ENCODE measurements at places on chromosomes 7 and 10.

- no peak for DNase-seq
These were observed 3.2 kb upstream of the LYZL1 start for GRCh38 chr10:29285624-29286051.

- DNase-seq, result no peak
These were observed 16.6 kb downstream of the ZNF777 start for GRCh38 chr7:149444287-149444686.

- DNase-seq, result no peak
These were observed 334.2 kb downstream of the ABCA13 start for GRCh38 chr7:48505466-48505865.

GRCh38 chr7:36305648-36306047 lies 84.0 kb upstream of the ANLN start:
- DNase-seq, result no peak

GRCh38 chr10:124665980-124666379 lies 78.2 kb downstream of the FAM53B start:
- peak; percentile 25 for DNase-seq

- no peak for DNase-seq
These were observed 100.0 kb upstream of the AGK start for GRCh38 chr7:141451232-141451631.

- no peak for DNase-seq
These were observed 3.6 kb downstream of the SEC23IP start for GRCh38 chr10:119896061-119896655.

DNA sequence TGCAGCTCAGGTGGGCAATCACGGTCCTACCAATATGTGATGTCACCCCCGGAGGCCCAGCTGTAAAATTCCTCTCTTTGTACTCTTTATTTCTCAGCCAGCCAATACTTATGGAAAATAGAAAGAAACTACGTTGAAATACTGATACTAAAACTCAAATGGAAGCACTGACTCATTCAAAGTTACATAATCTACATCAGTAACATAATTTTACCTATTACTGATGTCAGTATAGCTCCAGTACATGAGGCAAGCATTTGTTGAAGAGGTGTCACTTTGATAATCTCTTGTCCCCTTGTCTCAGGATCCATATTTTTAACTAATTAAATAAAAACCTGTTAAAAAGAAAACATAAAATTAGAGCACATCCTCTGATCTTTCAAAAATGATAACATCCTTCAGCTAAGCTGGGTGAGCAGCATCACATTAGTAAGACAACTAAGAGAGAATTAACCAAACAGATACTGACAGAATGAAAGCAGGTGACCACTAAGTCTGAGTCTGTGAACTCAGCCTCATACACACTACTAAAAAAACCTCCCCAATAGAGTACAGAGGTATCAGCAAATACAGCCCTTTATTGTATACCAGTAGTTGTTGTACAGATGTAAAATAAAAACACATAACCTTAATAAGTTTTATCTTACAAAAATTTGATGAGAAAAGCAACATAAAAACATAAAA lies 17.6 kb downstream of the SLC25A40 start:
- no peak for DNase-seq

GRCh38 chr7:151671514-151671913 lies 151.8 kb upstream of the RHEB start:
- no peak for DNase-seq

DNA sequence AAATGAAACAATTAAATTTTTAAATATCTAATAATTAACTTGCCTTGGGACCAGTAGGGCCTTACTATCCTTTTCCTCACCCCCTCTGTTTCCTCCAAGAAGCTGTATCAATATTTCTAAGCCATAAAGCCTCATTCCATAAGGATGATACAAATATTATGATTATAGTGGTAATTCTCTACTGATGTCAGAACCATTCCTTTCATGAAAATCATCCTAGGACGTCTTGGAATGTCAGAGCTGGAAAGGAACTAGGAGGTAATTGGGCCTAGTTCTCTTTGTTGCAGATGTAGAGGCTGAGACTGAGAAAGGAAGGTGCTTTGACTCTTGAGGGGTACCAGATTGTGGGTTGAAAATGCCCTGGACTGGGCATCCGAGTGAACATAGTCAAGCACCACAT lies 766.7 kb upstream of the GHITM start:
- no peak for DNase-seq

DNA sequence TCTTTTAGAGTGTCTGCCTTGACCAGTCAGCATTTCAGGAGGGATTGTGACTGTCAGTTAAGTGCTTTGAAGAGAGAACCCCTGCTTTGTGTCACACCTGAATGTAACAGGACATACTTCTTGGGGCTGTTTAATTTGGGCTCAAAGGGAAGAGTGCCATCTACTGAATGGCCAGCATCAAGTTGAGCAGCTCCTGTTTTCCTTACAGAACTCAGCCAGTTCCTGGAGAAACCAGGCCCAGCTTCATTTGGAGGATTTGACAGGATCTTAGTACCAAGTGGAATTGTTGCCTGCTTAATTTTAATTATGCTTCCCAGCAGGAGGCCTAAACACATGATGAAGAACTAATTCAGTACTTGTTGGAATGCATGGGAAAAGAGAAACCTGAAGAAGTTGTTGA lies 8.3 kb downstream of the ADD3 start:
- no peak for DNase-seq

DNA sequence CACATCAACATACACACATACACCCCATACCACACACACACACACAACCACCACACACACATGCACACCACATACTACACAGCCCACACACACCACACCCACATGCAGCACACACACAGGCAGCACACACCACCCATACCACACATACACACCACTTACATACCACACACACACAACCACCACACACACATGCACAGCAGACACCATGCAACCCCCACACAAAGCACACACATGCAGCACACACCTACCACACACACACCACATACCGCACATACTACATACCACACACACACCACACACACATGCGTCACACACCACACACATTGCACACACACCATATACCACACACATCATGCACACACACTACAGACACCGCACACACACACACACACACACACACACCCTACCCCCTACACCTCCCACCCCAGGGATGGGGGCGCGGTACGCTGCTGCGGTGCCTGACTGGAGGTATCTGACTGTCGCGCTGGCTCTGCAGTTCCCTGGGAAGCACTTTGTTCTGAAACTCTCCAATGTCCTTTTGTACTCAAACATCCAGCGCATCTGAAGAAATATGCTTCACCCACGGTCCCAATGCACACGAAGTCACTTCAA lies 5.4 kb upstream of the TRPV6 start:
- no peak for DNase-seq

GRCh38 chr10:91883549-91884444 lies 25.5 kb downstream of the FGFBP3 start:
- no peak for DNase-seq

GRCh38 chr7:72539702-72540101 lies 127.6 kb upstream of the CALN1 start:
- DNase-seq, result no peak

GRCh38 chr7:19442016-19442785 lies 266.6 kb downstream of the POLR1F start:
- DNase-seq, result peak; percentile 63

DNA sequence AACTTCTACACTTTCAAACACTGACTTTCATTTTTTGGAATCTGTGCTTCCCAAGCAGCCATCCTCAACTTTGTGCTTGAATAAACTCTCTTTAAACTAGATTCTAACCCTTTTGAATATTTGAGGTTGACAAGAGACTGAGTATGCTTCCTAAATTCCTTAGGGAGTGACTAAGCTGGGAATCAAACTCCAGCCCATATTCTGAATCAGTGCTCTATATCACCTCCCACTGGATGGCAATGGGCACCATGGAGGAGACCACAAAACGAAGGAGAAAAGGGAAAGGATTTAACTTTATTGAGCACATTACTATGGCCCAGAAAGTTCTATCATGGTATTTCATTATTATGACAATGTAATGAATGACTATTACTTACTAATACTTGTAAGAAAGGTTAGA lies 17.2 kb upstream of the SLC26A4 start:
- DNase-seq, result peak; percentile 66

GRCh38 chr7:6022707-6023106 lies 8.5 kb upstream of the ANKRD61 start:
- no peak for DNase-seq

Measured in SW480 (cell line).